Activated CD4-positive, alpha-beta T cell treated with anti-CD3 and anti-CD28 coated beads for 4 hours (primary cell): ENCODE measurements at places on chromosomes 2 and 18.

- no peak for DNase-seq
Observed at GRCh38 chr18:36155851-36156757, 26.4 kb downstream of the ELP2 start.

DNA sequence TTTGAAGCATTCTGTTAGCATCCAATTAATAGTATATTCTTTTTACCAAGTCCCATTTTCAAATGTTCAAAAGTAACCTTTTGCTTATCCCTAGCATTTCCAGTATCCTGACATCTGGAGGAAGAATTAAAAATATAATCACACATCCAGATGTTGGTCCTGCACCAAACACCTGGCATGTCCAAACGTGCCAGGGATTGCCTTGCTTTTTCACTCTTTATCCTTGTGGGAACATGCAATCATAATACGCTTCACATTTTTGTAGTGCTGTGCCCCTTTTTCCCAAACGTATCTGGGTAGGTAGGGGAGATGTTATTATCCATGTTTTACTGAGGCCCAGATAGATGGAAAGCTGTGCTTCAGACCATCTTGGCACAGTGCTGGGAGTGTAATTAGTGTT lies 133.0 kb downstream of the TPGS2 start:
- DNase-seq: no peak

DNA sequence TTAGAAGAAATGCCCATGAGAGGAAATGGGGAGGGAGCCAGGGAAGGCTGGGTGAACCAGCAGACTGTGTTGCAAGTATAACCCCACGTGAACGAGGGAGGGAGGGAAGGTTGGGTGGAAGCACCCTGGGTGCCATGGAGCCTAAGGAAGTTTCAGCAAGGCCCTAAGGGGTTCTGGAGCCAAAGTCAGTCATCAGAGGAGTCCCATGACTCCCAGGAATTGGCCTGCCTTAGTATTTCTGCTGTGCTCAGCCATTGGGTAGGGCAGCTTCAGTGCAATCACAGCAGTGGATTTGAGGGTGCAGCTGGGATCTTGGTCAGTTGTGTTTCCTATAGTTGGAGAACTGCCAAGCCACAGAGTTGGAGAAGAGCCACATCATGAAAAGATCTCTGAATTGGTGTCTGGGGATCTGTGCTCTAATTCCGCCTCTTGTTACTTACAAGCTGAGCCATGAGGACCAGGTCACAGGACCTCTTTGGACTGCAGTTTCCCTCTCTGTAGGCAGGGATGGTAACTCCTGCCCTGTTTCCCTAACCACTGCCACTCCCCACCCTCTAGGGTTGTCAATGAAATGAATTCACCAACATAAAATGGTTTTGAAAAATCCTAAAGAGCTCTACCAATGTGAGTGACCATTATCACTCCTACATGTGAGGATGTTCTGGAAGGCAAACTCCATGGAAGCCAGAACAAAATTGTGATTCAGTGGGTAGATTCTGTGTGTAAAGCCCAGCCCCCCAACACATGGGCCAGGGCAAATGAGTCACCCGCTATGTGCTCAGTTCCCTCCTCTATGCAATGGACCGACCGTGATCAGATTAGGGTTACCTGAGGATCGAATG lies 108.9 kb downstream of the CLIP4 start:
- DNase-seq: no peak

DNA sequence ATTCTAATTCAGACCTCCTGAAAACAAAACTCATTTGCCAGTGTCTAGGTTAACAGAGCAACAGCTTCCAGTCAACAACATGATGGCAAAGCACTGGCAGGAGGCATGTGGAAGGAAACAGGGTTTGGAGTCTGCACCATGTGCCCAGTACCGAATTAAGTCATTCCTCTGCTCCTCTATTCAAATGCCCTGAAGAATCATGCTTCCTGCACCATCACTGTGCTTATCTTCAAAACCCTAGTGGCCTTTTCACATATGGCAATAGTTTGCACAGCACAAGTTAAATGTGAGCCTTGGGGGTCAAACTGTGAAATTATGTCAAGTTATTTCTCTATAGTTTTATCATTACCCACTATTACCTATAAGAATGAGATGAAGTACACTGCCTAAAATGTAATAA lies 75.4 kb upstream of the GRB14 start:
- DNase-seq: no peak

GRCh38 chr18:79611040-79611681 lies 68.4 kb upstream of the CTDP1 start:
- no peak for DNase-seq

- no peak for DNase-seq
Observed at GRCh38 chr2:181163139-181163538, 182.7 kb downstream of the UBE2E3 start.

DNA sequence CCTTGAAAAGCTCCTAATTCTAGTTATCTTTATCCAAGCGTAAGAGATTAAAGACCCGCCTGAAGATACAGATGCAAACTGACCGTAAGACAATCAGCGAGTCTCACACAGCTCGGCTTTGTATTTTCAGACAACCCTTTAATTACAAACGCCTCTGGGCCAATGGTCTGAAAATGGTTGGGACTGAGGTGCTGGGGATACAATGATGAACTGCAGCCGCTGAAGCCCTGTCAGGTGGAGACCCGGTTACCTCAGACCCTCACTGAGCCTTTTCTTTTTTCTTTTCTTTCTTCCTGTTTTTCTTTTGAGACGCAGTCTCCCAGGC lies 715 bp upstream of the CFAP36 start:
- no peak for DNase-seq

- no peak for DNase-seq
Observed at GRCh38 chr2:64219149-64219548, 74.9 kb upstream of the PELI1 start.

DNA sequence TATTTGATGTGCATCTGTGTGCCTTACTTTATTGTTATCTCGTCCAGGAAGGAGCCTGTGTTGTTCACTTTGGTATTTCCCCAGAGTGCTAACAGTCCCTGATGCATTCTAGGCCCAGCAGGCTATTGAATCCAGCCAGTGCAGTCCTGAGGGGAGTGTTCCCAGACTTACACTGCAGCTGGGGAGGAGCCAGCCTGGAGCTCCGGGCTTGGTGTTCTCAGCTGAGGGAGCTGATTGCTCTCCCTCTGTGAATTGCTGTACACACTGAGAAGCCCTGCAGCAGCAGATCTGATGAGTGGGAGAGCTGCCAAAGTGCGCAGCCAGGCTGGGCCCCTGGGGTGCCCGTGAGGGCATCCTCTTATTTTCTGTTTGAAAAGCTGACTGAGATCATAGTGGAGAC lies 159.2 kb downstream of the GALNT3 start:
- no peak for DNase-seq

- DNase-seq: no peak
Observed at GRCh38 chr2:235612181-235612950, 118.5 kb downstream of the AGAP1 start.

- no peak for DNase-seq
Observed at GRCh38 chr2:11175293-11175795, 20.1 kb downstream of the SLC66A3 start.

DNA sequence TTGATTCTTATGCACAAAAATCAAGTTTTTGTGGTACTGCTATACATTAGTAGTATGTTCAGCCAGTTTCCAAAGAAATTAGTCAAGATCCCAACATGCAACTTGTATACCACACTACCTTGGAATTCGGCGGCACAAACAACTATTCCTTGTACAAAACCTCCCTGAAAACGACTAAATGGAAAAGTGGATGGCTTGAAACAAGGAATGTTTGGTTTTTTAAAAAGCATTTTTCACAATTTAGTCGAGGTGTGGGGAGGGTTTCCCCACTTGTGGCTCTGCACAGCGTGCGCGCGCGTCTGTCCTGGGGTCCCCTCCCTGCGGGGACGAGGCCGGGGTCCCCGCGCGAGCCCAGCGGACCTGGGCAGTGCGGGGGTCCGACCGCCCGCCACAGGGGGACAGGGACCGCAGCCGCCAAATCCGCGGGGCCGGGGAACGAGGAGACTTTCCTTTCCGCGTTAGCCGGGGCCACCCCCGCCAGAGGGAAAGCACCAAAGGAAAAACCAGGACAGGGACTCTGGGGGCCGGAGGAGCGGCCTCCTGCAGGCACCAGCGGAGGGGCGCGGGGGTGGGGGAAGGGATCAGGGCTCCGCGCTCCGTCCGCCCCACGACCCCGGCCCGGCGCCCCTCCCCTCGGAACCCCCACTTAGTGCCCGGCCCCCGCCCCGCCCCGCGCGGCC lies 534 bp upstream of the SOCS6 start:
- DNase-seq: no peak

- no peak for DNase-seq
Observed at GRCh38 chr2:226573158-226573557, 226.5 kb downstream of the IRS1 start.

DNA sequence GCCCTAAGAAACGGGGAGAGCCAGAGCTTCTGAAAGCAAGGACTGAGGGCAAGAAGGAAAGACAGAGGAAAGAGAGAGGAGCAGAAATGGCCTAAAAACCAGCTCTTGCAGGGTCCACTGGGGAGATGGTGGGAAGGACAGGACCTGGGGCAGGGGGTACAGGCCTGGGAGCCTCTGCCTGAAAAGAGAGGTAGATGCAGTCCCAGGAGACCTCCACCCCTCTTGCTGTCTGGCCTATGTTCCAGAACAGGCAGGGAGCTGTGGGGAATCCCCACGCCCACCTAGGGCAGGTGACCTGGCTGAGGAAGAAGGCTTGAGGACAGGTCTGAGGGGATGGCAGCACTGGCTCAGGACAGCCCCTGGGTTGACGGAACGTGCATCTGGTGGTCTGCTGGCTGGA lies 4.6 kb downstream of the CAPN13 start:
- DNase-seq: no peak

DNA sequence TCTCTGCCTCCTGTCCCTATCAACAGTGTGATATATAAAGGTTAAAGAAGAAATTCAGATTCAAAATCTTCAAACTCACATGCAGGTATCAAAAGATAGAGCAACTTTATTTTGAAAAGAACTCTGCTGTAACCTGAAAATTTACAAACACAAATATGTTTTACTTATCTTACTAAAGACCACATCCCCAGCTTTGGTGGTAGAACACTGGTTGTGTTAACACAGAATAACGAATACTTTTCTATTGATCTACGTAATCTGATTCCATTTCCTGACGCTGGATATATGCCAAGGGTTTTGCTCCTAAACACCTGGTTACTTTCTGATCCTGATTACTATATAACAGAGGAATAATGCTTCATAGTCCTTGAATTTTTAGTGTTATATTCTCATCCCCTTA lies 23.1 kb upstream of the SLC39A10 start:
- DNase-seq: no peak

DNA sequence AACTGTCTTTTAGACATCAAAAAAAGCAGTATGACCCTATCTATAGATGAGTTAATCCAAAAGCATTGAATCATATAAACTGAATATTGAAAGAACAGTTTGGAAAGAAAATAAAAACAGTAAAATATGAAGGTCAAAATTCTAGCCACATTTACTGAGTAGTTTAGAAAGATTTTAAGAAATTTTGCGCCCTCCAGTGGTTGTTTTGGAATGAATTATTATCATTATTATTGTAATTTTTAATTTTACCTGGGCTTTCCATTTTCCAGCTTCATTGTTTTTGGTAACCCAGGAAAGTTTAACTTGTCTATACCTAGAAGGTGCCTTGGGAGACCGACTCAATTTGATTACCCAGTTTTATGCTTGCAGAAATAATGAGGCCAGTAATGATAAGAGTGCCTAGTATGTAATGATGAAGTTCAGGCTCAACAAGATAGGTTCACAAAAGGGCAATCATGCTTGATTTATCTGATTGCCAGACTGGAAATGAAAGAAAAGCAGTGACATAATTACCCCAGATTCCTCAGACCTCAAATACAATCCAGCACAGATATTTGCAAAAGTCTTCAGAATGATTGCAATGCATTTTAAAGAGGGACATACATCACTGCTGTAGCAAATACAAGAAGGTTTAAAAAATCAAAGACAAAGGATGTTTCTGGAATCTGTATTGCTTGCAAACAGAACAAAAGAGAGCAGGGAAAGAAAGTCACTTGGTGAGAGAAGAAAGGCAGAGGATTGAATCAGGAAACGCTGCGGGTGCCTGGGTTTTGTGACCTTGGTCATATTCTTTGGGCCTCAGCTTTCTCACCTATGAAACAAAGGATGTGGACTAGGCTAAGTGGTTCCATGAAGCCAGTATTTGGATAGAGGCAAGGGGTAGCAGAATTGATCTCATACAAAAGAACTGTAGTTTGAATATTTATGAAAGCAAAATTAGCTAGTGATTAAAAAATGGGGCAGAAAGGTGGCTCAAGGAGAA lies 153.8 kb downstream of the MAP2 start:
- DNase-seq: no peak

GRCh38 chr18:44453505-44453904 lies 227.2 kb upstream of the SETBP1 start:
- DNase-seq: no peak

GRCh38 chr18:449374-449773 lies 51.1 kb downstream of the COLEC12 start:
- DNase-seq: no peak

DNA sequence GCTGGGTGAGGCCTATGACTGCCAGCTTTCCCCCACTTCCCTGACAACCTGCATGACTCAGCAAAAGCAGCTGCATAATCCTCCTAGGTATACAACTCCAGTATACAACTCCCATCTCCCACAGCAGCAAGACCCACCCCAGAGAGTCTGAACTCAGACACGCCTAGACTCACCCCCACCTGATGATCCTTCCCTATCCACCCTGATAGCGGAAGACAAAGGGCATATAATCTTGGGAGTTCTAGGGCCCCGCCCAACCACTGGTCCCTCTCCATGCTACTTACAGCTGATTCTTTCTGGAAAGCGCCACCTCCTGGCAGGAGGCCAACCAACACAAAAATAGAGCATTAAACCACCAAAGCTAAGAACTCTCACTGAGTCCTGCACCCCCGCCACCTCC lies 296.5 kb downstream of the DCC start:
- DNase-seq: no peak

- DNase-seq: no peak
Observed at GRCh38 chr18:50700245-50701165, 119.3 kb downstream of the MRO start.

- no peak for DNase-seq
Observed at GRCh38 chr2:20745924-20746555, 76.9 kb downstream of the LDAH start.

GRCh38 chr2:11955314-11955713 lies 208.9 kb downstream of the LPIN1 start:
- no peak for DNase-seq

DNA sequence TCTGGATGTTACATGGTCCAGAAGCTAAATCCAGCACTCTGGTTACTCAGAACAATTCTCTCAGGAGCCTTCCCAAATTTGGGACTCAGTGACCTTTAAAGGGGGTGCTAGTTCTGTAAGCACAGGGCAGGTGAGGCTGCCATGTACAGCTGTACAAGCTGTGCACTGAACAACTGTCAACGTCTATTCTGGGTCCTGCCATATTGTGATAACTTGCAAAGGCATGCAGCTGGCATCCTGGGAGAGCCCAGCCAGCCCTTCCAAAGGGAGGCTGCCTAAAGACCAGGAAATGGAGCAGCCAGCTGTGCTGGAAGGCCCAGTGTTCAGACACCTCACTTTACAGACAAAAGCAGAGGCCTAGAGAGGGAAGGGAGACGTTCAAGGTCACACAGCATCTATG lies 204.8 kb downstream of the KLHL29 start:
- no peak for DNase-seq

DNA sequence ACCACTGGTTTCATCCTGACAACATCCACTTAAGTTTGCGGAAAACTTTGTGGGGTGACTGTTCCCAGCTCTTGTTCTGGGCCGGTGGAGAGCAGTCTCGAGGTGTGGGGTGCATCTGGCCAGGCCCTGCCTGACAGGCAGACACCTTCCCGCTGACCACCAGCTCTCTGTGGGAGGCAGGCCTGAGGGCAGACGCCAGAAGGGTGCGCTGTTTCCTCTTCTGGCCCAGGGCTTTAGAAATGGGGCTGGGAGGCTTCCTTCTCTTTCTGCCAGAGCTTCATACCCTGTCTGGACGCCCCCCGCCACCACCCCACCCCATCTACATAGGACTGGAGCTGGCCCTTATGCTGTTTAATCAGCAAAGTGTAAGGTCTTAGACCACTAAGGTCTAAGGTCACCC lies 263.8 kb downstream of the LOXHD1 start:
- DNase-seq: no peak
